ENCODE measurements at places on chromosomes 13 and 19.

DNA sequence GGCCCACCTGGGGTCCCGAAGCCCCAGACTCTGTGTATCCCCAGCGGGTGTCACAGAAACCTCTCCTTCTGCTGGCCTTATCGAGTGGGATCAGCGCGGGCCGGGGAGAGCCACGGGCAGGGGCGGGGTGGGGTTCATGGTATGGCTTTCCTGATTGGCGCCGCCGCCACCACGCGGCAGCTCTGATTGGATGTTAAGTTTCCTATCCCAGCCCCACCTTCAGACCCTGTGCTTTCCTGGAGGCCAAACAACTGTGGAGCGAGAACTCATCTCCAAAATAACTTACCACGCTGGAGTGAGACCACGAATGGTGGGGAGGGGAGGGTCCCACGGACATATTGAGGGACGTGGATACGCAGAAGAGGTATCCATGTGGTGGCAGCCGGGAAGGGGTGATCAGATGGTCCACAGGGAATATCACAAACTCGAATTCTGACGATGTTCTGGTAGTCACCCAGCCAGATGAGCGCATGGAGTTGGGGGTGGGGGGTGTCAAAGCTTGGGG, 1.0 kb upstream of the ICAM5 start:
- DNase-seq: peak; percentile 66

DNA sequence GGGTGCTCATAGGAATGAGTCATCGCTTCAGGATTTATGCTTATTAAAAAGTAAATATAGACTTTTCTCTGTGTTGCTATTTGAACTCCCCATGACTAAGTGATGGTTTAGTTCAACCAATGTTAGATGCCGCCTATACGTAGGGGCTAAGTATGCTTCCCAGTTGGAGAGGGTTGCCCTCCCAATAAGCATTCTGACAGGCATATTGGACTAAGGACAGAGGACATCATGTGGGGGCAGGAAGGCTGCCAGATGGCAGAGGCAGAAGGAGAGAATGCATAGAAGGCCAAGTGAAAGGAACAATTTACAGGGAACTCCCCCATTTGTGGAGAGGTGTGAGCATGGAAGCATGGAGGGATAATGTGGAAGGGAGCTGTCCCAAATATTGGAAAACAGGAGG, 318.4 kb upstream of the OBI1 start:
- DNase-seq: no peak

GRCh38 chr13:39510316-39510695, 92.7 kb downstream of the LHFPL6 start:
- DNase-seq: no peak

GRCh38 chr19:6632002-6632621, 37.8 kb downstream of the TNFSF14 start:
- DNase-seq: peak; percentile 35

DNA sequence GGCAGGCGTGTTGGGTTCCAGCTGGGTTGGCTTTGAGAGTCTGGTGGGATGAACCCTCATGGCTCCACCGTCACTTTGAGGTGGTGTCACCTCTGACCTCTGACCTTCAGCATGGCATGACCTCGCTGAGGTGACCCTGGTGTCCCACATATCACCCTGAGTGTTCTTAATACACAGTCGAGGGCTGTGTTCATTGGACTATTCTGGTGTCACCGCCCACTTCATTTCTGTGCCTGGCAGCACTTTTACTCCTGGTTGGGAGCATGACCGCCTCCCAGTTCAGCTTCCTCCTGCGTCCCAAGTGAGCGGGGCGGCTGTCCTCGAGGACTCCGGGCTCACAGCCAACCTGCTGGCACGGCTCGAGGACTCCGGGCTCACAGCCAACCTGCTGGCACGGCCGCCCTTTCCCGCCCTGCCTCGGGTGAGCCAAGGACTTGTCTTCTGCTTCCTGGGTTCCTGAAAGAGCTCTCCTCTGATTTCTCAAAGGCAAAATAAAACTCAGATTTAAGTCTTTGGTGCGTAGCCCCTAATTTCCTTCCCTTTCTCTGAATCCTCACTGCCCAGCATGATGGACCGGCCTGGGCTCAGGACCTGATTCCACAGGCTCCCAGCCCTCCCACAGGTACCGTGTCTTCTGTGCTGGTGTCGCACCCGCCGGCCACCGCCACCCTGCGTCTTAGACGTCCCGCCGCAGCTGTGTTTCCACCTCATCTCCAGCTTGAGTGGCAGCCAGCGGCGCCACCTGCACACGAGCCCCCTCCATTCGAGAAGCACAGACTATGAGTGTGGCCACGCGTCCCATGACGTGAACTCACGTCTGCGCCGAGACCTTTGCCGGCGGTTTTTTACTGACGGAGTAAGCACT, 10.4 kb downstream of the ATP4B start:
- peak; percentile 29 for DNase-seq

- no peak for DNase-seq
Measured at GRCh38 chr13:108257248-108257647, 12.3 kb upstream of the TNFSF13B start.

- DNase-seq: no peak
Measured at GRCh38 chr19:35247526-35248309, 1.1 kb upstream of the LSR start.

DNA sequence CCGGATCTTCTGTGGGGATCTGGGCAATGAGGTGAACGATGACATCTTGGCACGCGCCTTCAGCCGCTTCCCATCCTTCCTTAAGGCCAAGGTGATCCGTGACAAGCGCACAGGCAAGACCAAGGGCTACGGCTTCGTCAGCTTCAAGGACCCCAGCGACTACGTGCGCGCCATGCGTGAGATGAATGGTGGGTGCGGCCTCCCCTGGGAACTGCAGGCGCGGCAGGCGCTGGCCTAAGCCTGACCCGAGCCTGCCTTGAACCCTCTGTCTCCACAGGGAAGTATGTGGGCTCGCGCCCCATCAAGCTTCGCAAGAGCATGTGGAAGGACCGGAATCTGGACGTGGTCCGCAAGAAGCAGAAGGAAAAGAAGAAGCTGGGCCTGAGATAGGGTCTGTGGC, 4.4 kb upstream of the ETV2 start:
- no peak for DNase-seq

DNA sequence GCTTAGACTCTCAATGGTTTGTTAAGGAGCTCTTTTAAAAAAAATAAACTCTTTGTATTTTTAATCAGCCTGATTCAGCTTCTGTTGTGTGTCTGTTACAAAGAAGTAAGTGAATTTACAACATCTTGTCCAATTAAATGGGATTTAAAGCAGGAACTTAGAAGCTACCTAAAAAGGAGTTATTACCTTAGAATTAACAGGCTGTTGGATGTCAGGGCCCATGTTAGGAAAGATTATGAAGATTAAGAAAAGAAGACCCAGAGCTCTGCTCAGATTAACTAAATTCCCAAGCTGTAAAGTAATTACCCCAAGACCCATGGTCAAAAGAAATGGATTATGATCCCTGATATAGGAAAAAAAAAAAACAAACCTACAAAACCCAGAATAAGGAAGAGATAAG, 44.1 kb upstream of the ZNF780A start:
- DNase-seq: no peak

- DNase-seq: no peak
Measured at GRCh38 chr19:47549261-47549862, 23.6 kb downstream of the ZNF541 start.

DNA sequence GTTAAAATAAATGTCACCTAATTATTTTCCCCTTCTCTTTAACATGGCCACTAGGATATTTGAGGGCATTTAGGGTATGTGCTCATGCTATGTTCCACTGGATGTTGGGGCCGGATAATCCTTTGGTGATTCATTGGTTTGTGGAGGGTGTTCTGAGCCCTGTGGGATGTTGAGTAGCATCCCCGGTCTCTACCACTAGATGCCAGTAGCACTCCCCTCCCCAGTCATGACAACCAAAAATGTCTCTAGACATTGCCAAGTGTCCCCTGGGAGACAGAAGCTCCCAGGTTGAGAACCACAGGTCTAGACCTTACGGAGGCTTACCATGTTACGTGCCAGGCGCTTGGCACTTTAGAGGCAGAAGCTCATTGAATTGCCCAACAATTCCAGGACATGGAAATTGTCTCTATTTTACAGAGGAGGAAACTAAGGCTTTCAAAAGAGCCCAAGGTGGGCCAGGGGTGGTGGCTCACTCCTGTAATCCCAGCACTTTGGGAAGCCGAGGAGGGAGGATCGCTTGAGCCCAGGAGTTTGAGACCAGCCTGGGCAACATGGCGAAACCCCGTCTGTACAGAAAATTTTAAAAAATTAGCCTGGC, 14.1 kb downstream of the SHANK1 start:
- DNase-seq: peak; percentile 55

GRCh38 chr19:9751446-9751845, 17.1 kb downstream of the ZNF846 start:
- DNase-seq: no peak

DNA sequence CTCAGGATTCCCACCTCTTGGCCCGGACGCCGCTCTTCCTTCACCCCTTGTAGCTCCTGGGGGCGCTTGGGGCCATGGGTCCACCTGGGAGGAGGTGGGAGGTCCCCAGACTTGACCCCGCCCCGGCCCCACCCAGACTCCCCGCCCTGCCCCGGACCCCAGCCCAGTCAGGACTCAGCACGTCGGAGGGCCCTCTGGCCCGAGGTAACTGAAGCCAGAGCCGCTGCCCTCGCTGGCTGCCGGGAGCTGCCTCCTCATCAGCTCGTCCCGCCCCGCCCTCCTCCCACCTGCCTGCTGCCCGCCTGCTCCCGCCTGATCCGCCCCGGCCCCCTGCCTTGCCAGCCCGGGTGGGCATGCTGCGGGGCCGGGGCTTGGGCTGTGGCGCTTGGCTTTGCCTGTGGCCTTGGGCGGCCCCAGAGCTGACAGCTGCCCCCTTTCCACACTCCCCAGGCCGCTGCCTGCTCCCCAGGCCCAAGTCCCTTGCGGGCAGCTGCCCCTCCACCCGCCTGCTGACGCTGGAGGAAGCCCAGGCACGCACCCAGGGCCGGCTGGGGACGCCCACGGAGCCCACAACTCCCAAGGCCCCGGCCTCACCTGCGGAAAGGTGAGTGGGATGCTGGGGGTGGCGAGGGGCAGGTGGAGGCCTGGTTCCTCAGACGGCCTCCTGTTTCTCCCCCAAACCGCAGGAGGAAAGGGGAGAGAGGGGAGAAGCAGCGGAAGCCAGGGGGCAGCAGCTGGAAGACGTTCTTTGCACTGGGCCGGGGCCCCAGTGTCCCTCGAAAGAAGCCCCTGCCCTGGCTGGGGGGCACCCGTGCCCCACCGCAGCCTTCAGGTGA, 9.4 kb downstream of the ARHGAP33 start:
- no peak for DNase-seq

- DNase-seq: no peak
Measured at GRCh38 chr19:2732883-2733282, 6.9 kb downstream of the SLC39A3 start.

DNA sequence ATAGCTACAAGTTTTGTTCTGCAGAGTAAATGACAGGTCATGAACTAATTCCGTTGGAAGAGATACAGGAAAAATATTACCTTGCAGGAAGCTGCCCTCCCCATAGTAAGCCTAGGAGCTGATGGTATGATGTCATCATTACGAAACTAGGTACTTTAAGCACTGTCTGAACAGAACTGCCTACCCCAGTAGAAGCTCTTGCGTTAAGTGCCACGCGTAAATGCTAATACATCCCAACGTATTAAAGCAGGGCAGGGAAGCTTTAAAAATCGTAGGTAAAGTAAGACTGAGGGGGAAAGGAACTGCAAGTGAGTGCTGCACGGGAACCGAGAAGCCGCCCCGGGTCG, 572 bp downstream of the UGGT2 start:
- DNase-seq: peak; percentile 11

DNA sequence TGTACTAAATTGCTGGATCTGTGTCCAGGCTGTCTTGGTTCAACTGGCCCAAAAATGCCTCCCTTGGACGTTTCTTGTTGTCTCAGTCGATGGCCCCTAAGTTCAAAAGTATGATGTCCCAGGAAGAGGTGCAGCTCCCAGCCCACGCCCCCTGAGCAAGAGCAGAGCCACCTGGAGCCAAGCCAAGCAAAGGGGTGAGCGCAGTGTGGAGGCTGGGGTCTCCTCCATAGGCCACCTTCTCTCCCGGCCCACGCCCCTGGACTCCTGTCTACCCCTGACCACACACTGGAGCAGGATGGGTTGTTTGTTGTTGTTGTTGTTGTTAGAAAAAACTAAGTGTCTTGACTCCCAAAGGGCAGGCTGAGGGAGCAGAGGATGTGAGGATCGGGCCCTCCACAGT, 26.0 kb upstream of the NPAS1 start:
- no peak for DNase-seq

Measured in HS-27A (cell line).